Suppressor macrophage treated with lipopolysaccharide for 4 hours (primary cell): ENCODE measurements at places on chromosomes 4 and X.

DNA sequence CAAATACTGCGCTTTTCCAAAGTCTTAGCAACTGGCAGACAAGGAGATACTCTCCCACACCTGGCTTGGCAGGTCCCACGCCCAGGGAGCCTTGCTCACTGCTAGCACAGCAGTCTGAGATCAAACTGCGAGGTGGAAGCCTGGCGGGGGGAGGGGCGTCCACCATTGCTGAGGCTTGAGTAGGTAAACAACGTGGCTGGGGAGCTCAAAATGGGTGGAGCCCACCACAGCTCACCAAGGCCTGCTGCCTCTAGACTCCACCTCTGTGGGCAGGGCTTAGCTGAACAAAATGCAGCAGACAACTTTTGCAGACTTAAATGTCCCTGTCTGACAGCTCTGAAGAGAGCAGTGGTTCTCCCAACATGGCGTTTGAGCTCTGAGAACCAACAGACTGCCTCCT is 23.0 kb upstream of the NFKB1 start:
- no peak for DNase-seq

DNA sequence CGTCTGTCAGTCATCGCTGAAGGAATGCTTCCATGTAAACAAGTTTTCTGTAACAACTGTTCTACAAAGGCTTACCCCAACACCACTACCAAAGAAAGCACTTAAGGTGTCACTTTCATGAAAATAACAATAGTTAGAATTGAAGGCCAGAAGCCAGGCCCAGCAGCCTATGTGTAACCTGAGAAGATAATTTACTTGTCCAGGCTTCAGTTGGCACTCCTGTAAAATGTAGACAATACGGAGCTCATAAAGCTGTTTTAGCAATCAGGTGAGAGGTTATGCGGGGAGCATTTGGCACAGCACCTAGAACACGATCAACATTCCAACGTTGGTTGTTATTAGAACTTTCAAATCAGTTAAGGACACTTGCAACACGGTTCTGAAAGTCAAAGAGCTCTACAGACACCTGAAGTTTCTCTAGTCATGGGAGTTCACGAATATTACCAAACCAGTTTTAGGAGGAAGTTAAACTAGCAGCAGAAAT is 15.7 kb downstream of the ADGRA3 start:
- no peak for DNase-seq

DNA sequence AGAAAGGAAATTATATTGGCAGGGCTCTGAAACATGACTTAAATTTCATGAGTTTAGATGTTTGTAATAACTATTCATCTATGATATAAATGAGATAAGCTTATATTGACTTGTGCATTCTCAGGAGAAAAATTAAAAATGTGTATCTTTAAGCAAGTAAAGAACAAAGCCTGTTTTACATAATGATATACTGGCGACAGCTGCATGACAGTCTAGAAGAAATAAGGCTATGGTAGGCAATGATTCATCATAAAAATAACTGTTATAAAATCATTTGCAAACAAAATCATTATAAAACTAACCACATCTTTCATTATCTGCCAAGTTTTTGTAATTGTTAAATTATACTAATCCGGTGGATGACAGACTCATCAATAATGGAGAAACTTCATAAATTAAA is 188.1 kb downstream of the ADAM29 start:
- DNase-seq, result no peak

GRCh38 chrX:102604327-102604726 is 5.0 kb downstream of the ARMCX5 start:
- no peak for DNase-seq

GRCh38 chr4:16116493-16116990 is 32.7 kb upstream of the PROM1 start:
- no peak for DNase-seq

- peak; percentile 19 for DNase-seq
These were observed 2.7 kb upstream of the MAML3 start for GRCh38 chr4:140156529-140157171.

DNA sequence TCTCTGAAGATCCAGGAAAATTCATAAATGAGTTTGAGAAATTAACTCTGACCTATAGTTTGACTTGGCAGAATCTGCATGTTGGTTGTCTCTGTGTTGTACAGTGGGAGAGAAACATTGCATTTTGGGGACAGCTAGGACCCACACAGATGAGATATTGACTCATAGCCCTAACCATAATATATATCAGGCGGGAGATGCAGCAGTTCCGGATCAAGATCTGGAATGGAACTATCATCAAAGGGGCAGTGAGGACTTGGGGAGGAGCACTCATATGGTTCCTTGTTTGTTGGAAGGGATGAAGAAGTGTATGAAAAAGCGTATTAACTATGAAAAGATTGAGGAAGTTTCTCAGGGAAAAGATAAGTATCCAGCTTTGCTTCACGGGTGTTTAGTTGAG is 14.0 kb downstream of the CXCL2 start:
- no peak for DNase-seq

- DNase-seq, result no peak
These were observed 23.5 kb upstream of the CXCL13 start for GRCh38 chr4:77582156-77582555.

DNA sequence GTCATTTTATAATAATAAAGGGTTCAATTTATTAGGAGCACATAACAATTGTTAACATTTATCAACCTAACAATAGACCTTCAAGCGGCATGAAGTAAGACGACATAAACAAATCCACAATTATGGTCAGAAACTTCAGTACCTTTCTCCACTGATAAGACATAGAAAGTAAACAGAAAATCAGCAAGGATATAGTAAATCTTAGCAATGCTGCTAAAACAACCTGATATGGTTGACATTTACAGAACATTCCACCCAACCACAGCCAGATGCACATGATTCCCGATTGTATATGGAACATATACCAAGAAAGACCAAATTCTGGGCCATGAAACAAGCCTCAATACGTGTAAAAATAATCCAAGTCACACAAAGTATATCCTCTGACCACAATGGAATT is 71.3 kb downstream of the ZFYVE28 start:
- DNase-seq, result no peak

DNA sequence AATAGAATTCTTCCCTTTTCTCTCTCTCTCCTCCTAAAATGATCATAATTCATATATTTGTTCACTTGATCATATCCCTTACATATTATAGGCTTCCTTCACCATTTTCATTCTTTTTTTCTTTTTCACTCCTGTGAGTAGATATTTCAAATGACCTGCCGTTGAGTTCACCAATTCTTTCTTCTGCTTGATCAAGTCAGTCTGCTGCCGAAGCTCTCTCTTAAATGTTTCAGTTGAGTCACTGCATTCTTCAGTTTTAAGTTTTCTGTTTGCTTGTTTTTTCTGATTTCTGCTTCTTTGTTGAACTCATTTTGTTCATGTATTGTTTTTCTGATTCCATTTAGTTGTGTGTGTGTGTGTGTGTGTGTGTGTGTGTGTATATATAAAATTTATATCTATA is 354.3 kb downstream of the GPAT3 start:
- DNase-seq, result no peak

GRCh38 chr4:147578051-147578476 is 39.1 kb upstream of the TMEM184C start:
- DNase-seq, result peak; percentile 7

- no peak for DNase-seq
These were observed 132.6 kb upstream of the ANK2 start for GRCh38 chr4:112916868-112917267.

DNA sequence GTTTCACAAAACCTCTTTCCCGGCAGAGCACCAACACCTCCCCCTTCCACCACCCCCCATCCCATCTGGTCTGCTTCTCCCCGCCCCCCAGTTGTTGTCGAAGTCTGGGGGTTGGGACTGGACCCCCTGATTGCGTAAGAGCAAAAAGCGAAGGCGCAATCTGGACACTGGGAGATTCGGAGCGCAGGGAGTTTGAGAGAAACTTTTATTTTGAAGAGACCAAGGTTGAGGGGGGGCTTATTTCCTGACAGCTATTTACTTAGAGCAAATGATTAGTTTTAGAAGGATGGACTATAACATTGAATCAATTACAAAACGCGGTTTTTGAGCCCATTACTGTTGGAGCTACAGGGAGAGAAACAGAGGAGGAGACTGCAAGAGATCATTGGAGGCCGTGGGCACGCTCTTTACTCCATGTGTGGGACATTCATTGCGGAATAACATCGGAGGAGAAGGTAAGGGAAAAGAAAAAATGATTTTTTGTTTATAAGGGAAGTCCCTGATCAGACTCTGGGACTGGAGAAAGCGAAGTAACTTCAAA is at the start of gene PDGFRA:
Gene PDGFRA (plus strand): TSS at position 333 of the 541 bp plus-strand sequence. CDS start 29,476 bp downstream, outside the sequence.
- DNase-seq, result no peak

GRCh38 chr4:95556207-95556859 is 7.6 kb upstream of the UNC5C start:
- DNase-seq, result no peak

GRCh38 chrX:133880032-133880443 is 105.4 kb downstream of the GPC3 start:
- DNase-seq, result no peak

DNA sequence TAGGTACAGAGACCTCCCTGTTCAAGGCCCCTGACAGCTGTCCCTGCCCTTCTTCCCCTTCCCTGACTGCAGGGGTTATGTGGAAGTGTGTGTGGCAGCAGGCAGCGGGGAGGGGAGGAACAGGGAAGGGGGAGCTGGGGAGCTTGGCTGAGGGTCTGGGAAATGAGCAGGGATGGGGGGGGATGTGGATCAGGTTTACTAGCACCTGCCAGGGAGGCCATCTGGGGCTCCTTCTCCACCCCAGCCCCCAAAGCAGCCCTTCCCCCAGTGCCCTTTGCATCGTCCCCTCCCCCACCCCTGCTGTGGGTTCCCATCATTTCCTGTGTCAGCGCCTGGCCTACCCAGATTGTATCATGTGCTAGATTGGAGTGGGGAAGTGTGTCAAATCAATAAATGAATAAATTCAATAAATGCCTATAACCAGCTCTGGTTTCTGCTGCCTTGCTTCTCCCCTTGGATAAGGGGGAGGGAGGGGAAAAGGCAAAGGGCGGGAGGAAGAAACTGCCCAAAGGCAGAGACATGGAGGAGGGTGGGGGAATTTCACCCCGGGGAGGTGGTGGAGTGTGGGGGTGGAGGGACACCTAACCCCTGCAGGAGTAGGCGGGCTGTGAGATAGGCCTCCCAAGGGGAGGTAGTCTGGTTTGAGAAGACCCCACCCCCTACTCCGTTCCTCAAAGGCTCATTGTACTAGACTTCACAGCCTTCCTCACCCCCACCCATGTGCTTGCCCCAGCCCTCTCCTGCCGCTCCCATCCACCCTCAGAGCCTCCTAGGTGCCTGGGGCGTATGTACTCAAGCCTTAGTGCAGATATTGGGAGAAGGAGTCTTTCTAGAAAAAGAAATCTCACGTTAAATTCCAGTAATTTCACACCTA is 3.2 kb downstream of the CXorf65 start:
- no peak for DNase-seq

DNA sequence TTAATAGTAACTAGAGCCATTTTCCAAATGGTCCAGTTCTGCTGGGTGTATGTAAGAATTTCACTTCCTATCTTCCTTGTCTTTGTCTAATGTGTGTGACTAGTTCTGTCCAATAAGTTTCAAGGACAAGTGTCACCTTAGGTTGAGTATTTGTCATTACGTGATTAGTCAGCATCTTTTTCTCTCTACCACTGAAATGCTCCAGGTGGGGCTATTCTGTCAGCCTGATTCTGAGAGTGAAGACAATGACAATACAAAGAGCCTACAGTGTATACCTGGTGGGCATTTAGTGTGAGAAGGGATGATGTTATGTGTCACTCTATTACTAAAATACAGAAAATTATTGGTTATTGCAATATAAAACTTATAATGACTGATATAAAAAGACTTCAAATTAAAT is 876.3 kb downstream of the C4orf33 start:
- DNase-seq, result no peak

DNA sequence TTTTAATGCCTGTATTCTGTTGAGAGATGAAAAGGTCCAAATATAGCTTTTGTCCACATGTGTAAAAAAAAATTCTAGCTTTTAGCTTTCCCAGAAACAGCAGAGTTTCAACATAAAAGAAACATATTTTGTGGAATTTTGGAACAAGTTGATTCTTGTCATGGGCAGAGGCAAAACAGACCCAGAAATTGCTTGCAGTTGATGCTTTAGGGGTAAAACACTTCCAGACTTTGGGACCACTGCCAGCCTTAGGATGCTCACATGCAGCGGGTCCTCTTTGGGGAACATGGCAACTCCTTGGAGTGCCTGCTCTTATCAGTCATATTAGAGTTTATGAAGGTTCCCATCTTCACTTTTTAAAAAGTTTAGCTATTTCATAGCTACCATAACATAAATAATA is 30.4 kb downstream of the DCLK2 start:
- no peak for DNase-seq

GRCh38 chrX:31459361-31459760 is 387.5 kb upstream of the FTHL17 start:
- DNase-seq, result no peak

DNA sequence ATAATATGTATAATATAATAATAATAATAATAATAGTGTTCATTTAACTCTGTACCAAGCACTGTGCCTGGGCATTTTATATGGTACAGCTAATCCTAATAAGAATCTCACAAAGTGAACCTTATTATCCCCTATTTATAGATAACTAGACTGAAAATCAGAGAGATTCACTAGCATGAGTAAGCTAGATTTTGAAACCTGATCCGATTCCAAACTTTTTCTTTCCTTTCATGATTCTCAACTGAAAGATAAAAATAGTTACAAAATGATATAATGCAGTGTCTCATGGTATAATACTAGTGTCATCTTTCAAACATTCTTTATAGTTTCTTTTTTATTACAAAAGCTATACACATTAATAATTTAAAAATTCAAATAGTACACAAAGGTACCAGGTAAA is 55.9 kb upstream of the RNF128 start:
- DNase-seq, result no peak
